ENCODE measurements at places on chromosomes 7 and 10. TPM values are rescaled to one million over a fixed set of nuclear protein-coding genes. Genes with fewer than 3 reads are reported as not detected.

TCAF2 gene
- 0.38 TPM for total RNA-seq

DNA sequence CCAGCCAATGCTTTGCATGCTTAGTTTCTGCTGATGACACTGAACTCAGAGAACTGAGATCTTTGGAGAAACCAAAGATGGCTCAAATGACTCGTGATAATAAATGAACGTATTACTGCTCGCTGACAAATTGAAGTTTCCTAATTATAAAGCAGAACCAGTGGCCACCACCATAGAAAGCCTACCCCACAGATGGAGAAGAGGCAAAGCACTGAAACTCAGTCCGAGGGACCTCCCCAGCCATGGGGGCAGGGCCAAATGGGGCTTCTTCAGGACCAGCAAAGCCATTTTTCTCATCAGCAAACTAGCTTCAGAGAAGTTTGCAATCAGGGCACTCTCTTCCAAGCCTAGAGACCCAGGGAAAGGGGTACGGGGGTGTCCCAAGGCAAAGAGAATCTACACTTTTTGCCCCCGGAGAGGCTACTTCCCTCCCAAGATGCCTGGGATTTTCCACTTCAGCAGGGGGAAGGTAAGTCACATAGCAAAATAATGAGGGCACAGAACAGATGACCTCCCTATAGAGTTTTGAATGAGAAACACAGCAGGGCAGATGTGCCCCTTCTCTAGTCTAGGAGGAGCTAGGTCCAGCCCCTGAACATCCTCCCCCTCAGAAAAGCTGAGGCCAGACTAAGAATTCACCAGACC, 4.3 kb upstream of the IL6 start:
- no peak overlapping the region for H3K27ac ChIP-seq
- no peak overlapping the region for H3K4me3 ChIP-seq
- no peak for DNase-seq
- peaks cover 7% of the 10 kb centered on the region for H3K4me1 ChIP-seq
- peaks cover 2% of the 10 kb centered on the region for H3K27me3 ChIP-seq

GRCh38 chr10:125123476-125124114, 36.8 kb downstream of the CTBP2 start:
- H3K36me3 ChIP-seq = peaks cover 29% of the 10 kb centered on the region
- H3K27me3 ChIP-seq = no peaks in the 10 kb centered on the region
- no peak for DNase-seq
- no peak overlapping the region for H3K27ac ChIP-seq
- no peak overlapping the region for H3K4me3 ChIP-seq
- H3K4me1 ChIP-seq = peaks cover 64% of the 10 kb centered on the region

C10orf62 gene
- not detected for total RNA-seq

GRCh38 chr7:138892006-138892630, 89.1 kb downstream of the KIAA1549 start:
- no peaks in the 10 kb centered on the region for H3K4me1 ChIP-seq
- H3K27ac ChIP-seq = no peak overlapping the region
- H3K36me3 ChIP-seq = peaks cover 16% of the 10 kb centered on the region
- H3K4me3 ChIP-seq = no peak overlapping the region
- H3K27me3 ChIP-seq = peaks cover 2% of the 10 kb centered on the region

PTPN20 gene
- 0.97 TPM for total RNA-seq

GNAT3 gene
- not detected for total RNA-seq

DNA sequence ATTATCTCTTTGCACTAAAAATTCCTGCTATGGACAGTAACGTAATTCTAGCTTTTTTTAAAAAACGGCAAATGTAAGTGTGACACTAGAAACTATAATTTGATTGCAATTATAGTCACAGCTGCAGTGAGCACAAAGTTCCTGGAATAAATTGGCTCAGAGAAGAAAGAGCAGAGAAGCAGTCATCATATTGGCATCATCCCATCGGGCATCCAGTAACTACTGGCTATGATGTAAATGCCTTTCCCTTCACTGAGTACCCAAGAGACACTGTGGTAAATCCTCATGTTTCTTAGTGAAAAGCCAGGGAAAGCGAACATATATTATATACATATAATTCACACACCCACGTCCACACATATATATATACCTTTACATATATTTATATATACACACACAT, 43.6 kb downstream of the PIP4K2A start:
- H3K27me3 ChIP-seq = peaks cover 5% of the 10 kb centered on the region
- H3K27ac ChIP-seq = no peak overlapping the region
- peaks cover 61% of the 10 kb centered on the region for H3K4me1 ChIP-seq
- no peaks in the 10 kb centered on the region for H3K36me3 ChIP-seq
- DNase-seq = no peak

DNA sequence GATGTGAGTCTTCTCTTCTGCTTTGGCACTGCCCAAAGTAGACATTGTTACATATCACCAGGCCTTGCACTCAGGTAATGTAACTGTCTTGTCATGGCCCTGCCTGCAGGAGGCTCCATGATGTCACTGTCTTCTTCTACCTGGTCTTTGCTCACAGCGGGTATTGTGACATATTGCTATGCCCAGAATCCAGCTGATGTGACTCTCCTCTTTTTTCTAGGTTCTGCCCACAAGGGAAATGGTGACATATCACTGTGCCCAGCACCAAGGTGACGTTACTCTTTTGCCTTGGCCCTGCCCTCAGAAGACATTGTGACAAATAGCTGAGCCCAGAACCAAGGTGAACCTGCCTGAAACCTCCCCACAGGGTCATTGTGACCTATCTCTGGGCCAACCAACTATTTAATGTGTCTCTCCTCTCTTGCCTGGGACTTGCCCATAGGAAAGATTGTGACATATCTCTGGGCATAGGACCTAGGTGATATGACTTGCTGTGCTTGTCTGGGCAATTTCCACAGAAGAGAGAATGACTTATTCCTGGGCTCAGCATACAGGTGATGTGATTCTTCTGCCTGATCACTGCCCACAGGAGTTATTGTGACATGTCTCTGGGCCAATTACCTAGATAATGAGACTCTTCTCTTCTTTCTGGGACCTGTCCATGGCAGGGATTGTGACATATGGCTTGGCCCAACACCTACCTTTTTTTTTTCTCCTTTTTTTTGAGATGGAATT, 26.5 kb upstream of the ZNF107 start:
- H3K27me3 ChIP-seq = peaks cover 7% of the 10 kb centered on the region
- no peak overlapping the region for H3K27ac ChIP-seq
- no peak overlapping the region for H3K4me3 ChIP-seq

DNA sequence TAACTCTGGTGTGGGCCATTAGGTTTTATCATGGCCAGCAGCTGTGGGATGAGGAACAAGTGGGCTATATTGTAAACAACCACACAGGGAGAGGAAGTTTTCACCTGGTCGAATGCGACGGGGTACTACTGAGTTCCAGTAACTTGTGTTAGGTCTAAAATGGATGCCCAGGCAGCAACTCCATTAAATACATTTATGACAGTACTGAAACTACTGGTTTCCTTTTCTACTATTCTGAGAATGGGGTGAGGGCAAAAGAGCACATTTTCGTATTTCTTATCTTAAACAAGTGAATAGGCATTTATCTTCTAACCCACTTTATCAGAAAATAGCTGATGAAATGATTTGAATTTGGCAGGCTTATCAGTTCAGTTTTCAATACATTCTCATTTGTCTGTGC, 109.7 kb downstream of the C1GALT1 start:
- H3K4me3 ChIP-seq = no peak overlapping the region
- peaks cover 11% of the 10 kb centered on the region for H3K4me1 ChIP-seq
- no peak overlapping the region for H3K27ac ChIP-seq

- no peaks in the 10 kb centered on the region for H3K4me1 ChIP-seq
- H3K27me3 ChIP-seq = peaks cover 2% of the 10 kb centered on the region
- DNase-seq = no peak
- no peak overlapping the region for H3K27ac ChIP-seq
- no peaks in the 10 kb centered on the region for H3K36me3 ChIP-seq
These were observed 13.4 kb downstream of the CNTNAP2 start for GRCh38 chr7:146129997-146130396.

DNA sequence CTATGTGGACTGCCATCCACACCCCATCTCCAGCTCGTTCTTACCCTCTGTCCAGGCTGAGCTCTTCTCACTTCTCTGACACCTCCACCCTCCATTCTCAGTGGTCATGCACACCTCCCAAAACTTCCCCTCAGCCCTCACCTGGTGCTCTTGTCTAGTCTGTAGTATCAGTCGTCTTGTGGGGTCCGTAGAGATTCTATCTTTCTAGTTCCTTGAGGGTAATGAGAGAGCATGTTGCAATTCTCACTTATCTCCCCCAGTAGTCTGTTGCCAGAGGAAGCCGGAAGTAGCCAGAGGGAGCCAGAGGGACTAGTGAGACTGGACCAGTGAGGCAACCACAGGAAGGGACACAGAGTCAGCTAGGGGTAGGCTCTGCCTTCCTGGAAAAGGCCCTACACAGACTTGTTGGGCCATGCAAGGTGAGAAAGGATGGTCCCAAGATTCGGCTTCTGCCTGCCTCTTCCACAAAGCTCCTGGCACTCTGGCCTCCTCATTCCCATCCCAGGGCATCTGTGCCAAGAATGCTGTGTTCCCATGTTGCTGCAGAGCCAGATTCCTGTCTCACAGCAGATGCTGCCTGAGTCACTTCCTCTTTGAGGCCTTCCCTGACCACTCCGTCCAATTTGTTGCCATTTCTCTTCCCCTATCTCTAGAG, 50.6 kb upstream of the DUSP5 start:
- H3K27me3 ChIP-seq = peaks cover 6% of the 10 kb centered on the region
- no peak for DNase-seq
- H3K27ac ChIP-seq = no peak overlapping the region
- no peak overlapping the region for H3K4me3 ChIP-seq

GRCh38 chr7:2416063-2416462, 12.7 kb downstream of the CHST12 start:
- no peak overlapping the region for H3K27ac ChIP-seq
- no peak for DNase-seq
- no peaks in the 10 kb centered on the region for H3K36me3 ChIP-seq
- peaks cover 2% of the 10 kb centered on the region for H3K27me3 ChIP-seq
- H3K4me1 ChIP-seq = peaks cover 25% of the 10 kb centered on the region

DNA sequence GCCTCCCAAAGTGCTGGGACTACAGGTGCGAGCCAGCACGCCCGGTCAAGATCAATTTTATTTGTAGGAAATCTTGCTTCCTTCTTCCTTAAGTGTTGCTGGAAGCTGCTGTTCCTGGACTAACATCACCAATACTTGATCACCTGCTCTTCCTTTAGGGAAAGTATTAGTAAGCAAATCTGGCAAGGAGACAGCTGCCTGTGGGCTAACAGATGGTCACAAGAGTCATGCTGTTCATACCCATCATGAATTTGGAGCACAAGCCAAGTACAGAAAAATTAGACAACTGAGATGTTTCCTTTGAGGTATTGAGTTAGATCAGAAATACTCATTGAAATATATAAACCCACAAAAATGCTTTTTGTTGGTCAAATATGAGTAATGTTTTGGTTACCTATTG, 27.9 kb downstream of the BAIAP2L1 start:
- H3K36me3 ChIP-seq = no peaks in the 10 kb centered on the region
- H3K27ac ChIP-seq = no peak overlapping the region
- H3K27me3 ChIP-seq = no peaks in the 10 kb centered on the region
- DNase-seq = no peak
- peaks cover 20% of the 10 kb centered on the region for H3K4me1 ChIP-seq

PNLIPRP2 gene
- not detected for total RNA-seq

- peaks cover 10% of the 10 kb centered on the region for H3K27me3 ChIP-seq
- DNase-seq = no peak
- H3K4me3 ChIP-seq = no peak overlapping the region
These were observed 91.2 kb upstream of the INSIG1 start for GRCh38 chr7:155206318-155207020.
